Esophagus mucosa (tissue), 1 donor: ENCODE measurements at places on chromosomes 6 and 20.
A peak's percentile ranks its signal among the peaks of the same experiment; 100 is the strongest.

GRCh38 chr6:46781478-46782378 is 11.5 kb upstream of the MEP1A start:
- ATAC-seq: no peak

GRCh38 chr6:156889469-156889868 is 112.3 kb downstream of the ARID1B start:
- no peak for ATAC-seq

- no peak for ATAC-seq
Measured at GRCh38 chr6:31710523-31711219, 4.0 kb downstream of the LY6G6F start.

- peak; percentile 11 for ATAC-seq
Measured at GRCh38 chr20:59608396-59608795, 4.1 kb downstream of the PHACTR3 start.

DNA sequence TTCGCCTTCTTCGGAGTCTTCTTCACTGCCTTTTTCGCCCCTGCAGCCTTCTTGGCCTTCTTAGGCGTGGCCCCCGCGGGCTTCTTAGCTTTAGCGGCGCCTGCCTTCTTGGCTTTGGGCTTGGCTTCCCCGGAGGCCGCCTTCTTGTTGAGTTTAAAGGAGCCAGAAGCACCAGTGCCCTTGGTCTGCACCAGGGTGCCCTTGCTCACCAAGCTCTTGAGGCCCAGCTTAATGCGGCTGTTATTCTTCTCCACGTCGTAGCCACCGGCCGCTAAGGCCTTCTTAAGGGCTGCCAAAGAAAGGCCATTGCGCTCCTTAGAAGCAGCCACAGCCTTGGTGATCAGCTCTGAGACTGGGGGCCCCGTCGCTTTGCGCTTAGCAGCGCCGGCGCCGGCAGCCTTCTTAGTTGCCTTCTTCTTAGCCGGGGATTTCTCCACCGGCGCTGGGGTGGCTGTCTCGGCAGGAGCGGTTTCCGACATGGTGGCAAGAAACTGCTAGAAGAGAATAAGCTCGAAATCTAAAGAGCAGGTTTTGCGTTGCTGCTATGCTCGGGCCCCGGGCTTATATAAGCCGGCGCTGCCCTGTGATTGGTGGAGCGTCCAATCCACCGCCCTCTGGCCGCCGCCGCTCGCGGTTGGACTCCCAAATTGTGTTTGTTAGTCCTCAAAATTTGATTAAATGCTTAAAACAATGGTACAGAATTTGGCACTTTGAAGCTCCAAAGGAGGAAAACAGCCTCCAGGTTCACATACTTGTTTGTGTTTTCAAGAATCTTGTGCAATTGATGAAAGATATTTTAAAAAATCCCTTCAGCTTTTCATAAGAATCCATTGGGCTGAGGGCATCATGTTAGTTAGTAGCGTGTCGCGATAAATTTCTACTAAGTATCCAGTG is 44.9 kb downstream of the OR2B2 start:
- peak; percentile 45 for ATAC-seq
